ENCODE measurements at places on chromosomes 7 and 10.
A peak's percentile ranks its signal among the peaks of the same experiment; 100 is the strongest.

- no peak for DNase-seq
Measured at GRCh38 chr7:132650498-132650897, 74.2 kb upstream of the PLXNA4 start.

DNA sequence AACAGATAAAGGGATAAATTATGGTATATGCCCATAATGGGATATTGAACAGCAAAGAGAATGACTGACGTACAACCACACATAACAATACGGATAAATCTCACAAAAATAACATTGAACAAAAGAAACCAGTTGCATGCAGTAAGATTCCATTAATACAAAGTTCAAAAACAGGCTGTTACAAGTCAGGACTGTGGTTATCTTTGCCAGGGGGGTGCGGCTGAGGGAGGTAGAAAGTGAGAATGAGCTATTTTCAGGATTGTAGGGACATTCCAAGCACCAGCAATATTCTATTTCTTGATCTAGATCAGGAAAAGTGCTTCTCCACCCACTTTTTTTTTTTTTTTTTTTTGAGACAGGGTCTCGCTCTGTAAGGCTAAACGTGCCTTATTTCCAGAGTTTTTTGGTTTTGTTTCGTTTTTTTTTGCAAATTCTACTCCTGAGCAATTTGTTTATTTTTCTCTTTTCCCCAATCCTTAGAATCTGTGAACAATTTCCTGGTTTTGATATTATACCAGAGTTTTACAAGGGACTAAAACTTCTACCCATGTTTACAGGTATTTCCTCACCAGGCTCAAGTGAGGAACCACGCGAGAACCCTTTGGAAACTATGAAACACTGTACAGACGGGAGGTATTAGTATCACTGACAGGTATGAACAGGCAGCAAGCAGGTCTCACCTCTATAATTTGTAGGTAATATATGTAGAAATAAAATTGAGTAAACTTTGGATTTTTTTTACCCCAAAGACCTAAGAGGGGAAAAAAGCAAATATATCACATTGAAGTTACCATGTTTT, 9.9 kb downstream of the SMURF1 start:
- no peak for DNase-seq

DNA sequence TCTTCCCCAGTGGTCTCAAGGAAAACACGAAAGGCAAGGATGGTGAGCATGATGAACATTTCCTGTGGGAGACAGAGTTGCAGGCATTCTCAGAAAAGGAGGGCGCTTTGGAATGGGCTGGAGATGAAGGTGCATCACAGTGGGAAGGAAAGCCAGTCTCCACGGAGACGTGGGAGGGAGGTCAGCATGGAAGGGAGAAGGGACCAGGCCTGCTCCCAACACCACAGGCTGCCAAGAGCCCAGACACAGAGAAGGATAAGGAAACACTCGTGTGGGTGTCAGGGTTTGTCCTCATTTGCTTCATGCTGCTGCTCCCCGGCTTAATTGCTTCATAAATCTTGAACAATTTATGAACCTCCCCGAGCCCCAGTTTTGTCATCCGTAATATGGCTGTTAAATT, 231.5 kb upstream of the ZNF32 start:
- no peak for DNase-seq

DNA sequence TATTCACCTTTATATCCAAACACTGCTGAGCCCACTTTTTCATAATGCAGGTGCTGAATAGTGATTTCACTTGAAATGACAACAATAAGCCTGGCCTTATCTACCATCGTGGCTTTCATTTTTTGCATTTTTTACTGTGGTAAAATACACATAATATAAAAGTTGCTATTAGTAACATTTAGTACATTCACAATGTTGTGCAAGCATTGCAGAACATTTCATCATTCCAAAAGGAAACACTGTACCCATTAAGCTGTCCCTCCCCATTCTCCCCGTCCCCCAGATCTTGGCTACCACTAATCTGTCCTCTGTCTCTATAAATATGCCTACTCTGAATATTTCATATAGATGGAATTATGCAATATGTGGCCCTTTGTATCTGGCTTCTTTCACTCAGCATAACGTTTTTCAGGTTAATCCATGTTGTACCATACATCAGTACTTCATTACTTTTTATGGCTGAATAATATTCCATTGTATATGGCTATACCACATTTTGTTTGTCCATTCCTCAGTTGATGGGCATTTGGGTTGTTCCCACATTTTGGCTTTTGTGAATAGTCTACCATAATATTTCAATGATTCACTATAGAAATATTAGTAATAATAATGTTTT, 68.5 kb upstream of the ARID5B start:
- no peak for DNase-seq

- DNase-seq, result no peak
Measured at GRCh38 chr10:11397077-11397965, 214.1 kb downstream of the USP6NL start.

- DNase-seq, result no peak
Measured at GRCh38 chr10:98340261-98340939, 72.4 kb upstream of the LOXL4 start.

- DNase-seq, result no peak
Measured at GRCh38 chr10:3784510-3785250, at the start of gene KLF6. Gene KLF6, minus strand, starts transcription at chr10:3785209. Its CDS starts 195 bp downstream, at chr10:3785014.

DNA sequence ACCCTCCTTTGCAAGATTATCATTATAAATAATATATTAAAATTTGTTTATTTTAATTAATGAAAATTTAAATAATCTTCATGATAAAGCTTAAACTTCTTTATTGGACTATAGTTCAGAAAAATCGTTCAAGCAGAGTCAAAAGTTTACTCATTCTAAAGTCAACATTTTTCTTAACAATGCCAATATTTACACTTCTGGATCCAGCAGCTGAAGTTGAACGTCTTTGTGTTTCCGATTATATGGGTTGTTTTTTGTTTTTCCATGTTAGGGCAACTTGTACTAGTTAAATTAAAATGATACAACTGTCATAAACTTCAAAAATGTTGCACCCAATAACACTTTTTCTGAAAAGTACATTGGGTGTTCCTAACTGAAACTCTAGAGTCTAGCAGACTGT, 43.8 kb downstream of the GRB10 start:
- no peak for DNase-seq

DNA sequence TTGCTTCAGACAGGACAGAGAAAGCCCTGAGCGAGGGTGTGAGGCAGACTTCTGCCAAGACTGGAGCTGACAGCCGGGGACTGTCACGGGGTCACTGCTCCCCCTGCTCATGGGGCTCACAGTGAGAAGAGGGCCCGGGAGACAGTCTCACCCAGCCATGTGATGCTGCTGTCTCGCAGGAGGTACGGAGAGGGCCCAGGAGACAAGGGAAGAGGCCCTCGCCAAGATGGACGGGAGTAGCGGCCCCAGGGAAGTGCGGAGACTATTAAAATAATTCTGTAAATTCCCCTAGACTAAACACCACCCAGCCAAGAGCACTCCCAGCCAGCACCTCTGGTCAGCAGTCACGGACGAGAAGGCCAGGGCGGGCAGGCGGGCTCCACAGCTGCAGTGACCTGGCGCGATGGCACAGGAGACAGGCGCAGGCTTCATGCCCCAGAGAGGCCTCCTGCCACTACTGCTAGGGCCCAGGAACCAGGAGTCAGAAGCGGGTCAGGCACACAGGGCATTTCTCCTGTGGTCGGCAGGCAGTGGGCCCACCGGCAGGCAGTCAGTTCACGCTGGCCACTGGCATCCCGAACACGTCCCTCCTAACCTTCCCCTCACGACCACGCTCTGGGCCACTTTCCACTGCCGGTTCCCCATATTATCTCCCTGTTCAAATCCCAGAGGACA, 24.1 kb downstream of the WDR86 start:
- DNase-seq, result no peak

- DNase-seq, result no peak
Measured at GRCh38 chr10:50982989-50983388, 91.3 kb upstream of the PRKG1 start.

DNA sequence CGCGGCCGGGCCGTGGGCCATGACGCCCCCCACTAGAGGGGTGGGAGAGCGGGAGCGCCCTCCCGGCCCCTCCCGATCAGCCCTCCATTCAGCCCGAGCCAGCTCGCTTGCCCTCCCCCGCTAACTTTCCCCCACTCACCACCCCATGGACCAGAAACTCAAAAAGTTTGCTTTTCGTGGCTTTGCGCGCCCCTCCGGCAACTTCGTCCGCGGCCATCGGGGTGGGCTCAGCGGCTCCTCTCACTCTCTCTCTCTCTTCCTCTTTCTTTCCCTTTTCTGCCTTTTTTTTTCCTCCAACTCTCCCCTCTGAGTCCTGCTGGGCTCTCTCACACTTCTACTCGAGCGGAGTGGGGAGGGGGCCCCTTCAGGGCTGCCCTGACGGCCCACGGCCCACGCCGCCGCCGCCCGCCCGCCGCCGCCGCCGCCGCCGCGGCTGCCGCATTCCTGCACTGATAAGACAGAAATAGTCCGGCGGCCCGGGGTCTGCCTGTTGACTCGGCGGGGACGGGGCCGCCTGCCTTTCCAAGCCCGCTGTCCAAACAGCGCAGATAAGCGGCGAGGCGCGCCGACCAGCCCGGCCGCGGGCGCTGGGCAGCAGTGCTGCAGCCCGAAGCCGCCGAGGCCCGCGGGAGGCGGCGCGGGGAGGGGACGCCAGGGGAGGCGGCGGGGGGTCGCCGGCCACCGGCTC, at the start of gene SMARCD3:
Gene SMARCD3, minus strand, starts transcription at position 349 of the 688 bp plus-strand sequence. Its CDS starts 132 bp downstream, at position 217.
- DNase-seq, result peak; percentile 85

DNA sequence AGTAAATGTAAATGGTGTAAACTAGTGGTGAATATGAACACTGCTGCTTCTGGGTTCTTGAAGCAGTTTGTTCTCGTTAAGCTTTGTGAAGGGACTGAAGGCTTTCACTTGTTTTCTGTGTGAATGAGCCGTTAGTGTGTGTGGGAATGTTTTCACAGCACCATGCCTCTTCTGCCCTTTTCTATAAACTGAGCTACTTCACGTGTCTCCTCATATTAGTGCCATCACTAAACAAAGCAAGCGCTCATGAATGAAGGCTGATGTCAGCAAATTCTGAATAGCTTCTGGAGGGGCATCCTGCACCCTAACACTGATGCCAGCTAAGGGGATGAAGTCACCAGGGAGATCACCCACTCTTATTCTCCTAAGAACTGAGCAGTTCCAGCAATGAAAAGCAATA, 205.6 kb upstream of the ETV1 start:
- no peak for DNase-seq

DNA sequence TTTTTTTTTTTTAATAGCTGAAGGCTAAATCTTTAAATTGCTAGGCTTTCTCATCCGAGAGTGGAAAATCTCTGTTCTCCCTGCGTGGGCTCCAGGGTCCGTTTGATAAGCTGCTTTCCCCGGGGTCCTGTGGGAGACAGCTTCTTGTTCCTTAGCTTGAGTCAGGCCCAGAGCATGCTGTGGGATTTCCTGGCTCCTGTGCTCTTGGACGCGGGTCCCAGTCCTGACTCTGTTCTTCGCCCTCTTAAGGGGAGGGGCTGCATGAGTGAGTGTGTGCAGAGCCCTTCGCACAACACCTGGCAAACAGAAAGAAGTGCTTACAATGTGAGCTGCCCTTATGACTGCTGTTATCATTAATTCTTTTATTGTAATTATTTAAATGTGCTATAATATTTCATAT, 133.5 kb downstream of the TACC2 start:
- DNase-seq, result no peak

DNA sequence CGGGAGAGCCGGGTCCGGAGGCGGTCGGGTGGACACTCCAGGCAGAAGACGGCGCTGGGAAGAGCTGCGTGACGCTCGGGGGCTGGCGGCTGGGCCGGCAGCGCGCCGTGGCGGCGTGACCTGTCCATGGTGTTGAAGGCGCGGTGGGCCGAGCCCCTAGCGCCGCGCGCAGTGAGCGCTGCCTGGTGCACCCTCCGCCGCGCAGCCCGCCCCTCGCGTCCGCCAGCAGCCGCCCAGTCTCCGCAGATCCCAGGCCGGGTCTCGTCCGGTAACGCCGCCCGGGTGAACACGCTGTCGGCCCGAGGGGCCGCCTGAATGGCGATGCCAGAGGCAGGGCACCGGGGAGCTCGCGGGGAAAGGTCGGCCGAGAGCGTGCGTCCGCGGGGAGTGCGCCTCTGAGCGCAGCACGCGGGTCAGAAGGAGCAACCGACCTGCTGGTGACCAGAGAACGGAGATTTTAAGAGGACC, 657 bp upstream of the TMEM178B start:
- peak; percentile 71 for DNase-seq

- DNase-seq, result no peak
Measured at GRCh38 chr7:127208351-127208750, 44.4 kb downstream of the GRM8 start.

GRCh38 chr10:6581778-6582228, 1.7 kb upstream of the PRKCQ start:
- no peak for DNase-seq

- no peak for DNase-seq
Measured at GRCh38 chr10:43313901-43314300, 47.0 kb upstream of the RASGEF1A start.

GRCh38 chr10:29838539-29838938, 203.8 kb upstream of the SVIL start:
- no peak for DNase-seq

- DNase-seq, result no peak
Measured at GRCh38 chr10:73892310-73893030, 18.1 kb upstream of the CAMK2G start.

DNA sequence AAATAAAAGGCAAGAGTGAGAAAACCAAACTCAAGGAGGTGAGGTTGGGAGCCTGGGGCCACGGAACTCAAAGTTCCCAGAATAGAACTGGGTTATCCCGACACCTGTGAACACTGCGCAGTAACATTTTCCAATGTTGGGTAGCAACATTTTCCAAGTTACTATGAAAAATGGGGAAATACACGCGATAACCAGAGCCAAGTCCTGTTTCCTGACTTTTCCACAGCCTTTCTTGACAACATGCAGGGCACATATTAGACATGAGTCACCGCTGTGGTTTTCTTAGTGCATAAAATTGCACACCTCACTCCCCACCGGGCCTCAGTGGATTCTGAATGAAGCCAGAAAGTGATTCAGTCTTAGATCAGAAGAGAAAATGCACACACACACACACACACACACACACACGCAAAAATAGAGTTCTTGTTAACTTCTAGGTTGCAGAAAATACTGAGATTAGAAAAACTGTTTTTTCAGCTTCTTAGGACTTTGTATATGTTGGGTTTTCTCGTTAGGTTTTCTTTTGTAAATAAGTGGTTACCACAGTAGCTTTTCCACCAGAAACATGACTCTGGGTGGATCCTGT, 70.0 kb downstream of the CAMK1D start:
- DNase-seq, result no peak

DNA sequence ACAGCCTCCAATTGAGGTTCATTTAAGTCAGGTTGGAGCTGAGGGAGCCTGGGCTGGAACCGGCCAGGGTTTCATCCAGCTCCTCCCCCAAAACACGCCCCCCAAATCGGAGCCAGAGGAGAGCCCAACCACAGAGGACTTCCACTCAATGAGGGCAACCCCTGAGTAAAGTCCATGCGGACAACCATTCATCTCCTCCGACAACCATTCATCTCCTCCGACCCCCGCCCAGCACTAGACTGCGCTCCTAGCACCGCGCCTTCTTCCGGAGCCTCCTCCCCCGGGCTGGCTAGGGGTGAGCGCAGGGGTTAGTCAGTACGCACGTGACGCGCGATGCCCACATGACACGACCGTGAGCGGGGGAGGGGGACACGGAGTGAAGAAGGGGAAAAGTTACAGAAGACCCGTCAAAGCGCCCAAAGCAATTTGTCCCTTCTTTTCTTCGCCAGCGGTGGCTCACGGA, 1.4 kb downstream of the MAGI2 start:
- peak; percentile 84 for DNase-seq

GRCh38 chr10:44382981-44383748, 1.7 kb downstream of the CXCL12 start:
- peak; percentile 62 for DNase-seq

Data from type B pancreatic cell (in vitro differentiated cells).